ENCODE measurements at places on chromosomes 16 and 17.
A peak's percentile ranks its signal among the peaks of the same experiment; 100 is the strongest.

DNA sequence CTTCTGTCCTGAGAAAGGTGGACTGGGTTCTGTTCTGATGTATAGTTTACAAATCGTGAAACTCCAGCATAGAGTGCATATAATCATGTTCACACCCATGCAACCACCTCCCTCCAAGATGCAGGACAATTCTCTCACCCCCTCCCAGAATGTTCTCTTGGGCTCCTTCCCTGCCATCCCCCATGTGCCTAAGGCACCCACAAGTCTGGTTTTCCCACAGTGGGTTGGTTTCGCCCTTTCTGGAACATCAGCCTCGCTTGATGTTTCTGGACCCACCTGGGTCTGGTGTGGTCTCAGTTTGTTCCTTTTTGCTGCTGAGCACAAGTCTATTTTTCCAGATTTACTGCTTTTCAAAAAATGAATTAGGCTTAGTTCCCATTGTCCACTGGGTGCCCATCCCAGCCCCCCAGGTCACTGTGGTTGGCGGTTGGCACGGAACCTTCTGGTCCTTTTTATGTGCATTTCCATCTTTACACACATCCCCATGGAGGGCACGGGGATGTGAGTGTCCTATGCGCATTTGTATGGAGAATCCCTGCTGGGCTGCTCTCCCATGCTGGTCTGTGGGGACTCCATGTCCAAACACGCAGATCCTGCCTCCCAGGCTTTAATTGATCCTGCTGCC lies 19.0 kb downstream of the MAP2K3 start:
- no peak for DNase-seq

DNA sequence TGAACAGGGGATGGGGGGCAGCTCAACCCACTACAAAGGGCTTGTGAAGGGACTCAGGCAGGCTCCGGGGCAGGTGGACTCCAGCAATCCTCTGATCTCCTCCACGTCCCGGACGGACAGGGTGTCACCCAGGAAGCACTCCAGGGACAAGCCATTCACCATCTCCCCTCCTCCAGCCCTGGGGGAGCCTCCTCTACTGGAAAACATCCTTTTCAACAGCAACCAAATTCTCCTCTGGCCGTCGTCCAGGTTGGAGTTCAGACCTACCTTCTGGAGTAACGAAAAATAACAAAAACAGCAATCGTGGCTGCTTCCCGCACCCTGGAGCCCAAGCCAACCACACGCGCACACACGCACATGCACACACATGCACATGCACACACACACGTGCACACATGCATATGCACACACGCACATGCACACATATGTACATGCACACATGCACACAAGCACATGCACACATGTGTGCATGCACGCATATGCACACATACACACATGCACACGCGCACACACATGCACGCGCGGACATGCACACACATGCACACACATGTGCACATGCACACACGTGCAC lies 8.9 kb upstream of the RBFOX3 start:
- no peak for DNase-seq

GRCh38 chr16:85258629-85259028 lies 146.4 kb upstream of the CIBAR2 start:
- DNase-seq = no peak

GRCh38 chr16:70604407-70605282 lies 41.7 kb upstream of the IL34 start:
- no peak for DNase-seq

DNA sequence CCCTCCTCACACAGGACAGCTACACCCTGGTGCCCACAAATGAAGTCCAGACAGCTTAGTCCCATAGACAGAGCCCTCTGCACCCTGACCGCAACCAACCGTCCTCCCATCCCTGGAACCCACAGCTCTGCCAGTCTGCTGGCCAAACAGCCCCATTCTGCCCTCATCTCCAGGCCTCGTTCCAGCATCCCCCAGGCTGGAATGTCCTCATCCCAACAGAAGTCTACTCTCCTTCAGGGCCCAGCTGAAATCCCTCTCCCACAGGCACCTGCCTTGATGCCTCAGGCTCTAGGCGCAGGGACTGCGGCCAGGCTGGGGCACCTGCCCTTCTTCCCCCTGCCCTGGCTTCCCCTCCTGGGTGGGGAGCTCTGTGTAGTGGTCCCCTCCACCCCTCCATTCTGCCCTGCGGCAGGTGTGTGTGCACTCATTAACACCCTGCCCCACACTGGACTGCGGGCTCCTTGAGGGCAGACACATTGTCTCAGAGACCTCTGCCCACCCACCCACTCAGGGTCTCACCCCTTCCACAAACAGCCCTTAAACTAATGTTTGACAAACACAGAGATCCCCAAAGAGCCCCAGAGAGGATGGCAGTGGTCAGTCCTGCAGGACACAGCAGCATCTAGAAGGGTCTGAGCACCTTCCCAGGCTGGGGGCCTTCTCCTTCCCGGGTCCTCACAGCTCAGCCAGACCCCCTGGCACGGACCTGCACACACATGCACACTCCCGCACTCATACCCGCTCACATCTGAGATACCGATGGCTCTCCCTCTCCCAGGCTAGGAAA lies 820 bp downstream of the GRIN2C start:
- DNase-seq = no peak

DNA sequence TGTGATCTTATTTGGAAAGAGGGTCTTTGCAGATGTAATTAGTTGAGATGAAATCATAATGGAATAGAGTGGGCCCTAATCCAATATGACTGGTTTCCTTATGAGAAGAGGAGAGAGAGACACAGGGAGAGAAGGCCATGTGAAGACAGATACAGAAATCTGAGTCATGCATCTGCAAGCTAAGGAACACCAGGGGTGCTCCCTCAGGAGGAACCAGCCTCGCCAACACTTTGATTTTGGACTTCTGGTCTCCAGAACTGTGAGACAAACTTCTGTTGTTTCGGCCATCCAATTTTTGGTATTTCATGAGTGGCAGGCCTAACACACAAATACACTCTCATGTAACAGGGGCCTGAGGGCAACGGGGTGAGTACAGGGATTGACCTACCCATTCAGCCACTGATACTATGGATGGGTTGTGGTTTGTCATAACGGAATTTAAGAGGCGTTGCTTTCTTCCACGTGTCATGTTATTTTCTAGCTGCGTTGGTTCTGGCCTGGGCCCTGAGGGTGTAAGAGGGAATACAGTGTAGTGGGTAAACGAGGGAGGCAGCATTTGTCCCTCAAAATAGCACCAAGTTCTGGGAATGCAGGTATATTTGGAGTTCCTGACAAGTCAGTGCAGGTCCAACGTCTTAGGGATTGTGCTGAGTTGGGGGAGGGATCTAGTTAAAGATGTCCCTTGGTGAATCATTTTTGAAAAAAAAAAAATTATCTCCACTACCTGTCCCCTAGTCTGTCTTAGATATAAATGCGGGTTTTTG lies 17.7 kb downstream of the PLCG2 start:
- no peak for DNase-seq

- DNase-seq = no peak
Observed at GRCh38 chr16:4917117-4917516, 19.8 kb downstream of the PPL start.

DNA sequence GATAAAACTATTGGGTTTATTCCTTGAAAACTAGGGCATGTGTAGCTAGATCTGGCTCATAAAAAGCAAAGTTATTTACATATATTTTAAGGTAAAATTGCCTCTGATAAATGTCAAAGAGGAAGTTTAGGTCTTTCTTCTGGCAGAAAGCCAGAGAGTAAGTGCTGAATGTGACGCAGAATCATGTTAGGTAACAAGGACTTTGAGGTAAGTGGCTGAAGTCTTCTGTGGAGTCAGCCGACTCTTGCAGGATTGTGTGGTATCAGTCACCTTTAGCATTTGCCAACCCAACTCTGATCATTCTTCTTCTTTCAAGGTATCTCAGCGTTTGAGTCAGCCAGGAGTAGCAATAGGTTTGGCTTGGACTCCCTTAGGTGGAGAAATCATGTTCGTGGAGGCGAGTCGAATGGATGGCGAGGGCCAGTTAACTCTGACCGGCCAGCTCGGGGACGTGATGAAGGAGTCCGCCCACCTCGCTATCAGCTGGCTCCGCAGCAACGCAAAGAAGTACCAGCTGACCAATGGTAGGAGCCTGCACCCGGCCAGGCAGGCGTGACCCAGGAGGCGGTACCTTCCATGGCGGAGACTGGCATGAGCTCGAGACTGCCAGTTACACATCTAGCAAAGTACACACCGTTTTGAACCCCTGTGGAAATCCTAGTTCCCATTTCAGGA lies 37.9 kb downstream of the SIAH1 start:
- no peak for DNase-seq

GRCh38 chr16:75566758-75567255 lies 628 bp downstream of the GABARAPL2 start:
- no peak for DNase-seq

DNA sequence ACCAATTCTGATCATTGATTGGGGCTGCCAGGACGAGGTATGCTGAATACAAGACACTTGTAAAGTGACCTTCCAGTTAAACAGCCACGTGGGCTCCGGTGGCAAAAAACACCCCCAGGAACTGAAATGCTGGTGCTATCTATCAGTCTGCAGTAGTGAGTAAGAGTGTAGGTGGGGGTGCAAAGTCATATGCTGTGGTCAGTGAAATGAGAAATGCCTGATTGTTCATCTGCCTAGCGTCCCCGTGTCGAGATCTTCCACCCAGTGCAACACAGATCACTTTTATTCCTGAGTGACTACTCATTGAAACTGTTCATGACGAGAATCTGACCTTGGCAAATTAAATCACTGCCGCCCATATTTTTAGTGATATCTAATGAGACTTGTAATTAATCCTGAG lies 806.5 kb upstream of the GOT2 start:
- no peak for DNase-seq

DNA sequence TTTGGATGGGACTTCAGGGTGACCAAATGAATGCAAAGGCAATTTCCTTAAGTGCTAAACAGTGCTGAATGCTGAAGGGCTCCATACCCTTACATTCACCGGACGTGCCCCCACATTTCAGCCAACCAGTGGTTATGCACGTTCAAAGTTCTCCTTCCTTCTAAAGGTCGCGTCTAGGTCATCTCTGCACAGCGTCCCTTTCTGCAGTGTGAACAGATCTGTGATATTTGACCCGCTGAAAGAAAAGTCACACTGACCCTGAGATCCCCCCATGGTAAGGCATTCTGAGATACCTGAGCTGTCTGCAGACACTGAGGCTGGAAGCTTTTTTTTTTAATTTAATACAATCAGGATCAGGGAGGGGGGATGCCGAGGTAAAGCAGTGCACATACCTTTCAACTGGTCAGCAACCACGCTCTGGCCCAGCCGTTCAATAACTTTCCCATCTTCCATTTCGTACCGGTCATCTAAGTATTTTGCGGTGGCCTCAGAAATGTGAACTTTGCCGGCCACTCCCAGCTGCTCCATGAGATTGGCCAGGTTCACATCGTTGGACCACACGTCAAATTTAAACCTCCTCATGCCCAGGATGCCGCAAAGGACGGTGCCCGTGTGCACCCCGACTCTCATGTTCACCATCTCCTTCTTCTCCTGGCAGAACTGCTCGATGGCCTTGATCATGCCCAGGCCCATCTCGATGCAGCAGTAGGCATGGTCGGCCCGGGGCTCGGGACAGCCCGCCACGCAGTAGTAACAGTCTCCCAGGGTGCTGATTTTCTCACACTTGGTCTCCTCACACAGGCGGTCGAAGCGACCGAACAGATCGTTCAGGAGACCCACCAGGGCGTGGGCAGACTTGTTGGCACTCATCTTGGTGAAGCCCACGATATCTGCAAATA lies 2.6 kb downstream of the ADCY9 start:
- DNase-seq = no peak

- peak; percentile 67 for DNase-seq
Observed at GRCh38 chr17:47700471-47701449, 6.8 kb downstream of the TBKBP1 start.

DNA sequence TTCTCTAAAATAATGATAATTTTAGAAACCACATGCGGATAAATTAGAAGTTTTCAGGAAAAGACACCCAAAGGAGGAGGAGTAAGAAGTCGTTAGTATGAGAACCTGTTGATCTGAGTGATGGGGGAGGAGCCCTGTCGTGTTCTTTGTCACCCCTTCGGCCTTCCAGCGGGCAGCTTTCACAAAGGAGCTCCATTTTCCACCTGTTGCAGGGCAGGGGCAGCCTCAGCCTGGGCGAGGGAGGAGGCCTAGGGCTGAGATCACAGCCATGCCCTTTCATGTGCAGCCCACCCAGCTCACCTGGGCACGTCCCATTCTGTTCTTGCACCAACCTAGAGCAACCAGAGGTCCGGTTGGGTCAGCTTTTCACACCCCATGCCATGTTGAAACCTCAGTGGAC lies 5.3 kb downstream of the DUSP14 start:
- DNase-seq = no peak

DNA sequence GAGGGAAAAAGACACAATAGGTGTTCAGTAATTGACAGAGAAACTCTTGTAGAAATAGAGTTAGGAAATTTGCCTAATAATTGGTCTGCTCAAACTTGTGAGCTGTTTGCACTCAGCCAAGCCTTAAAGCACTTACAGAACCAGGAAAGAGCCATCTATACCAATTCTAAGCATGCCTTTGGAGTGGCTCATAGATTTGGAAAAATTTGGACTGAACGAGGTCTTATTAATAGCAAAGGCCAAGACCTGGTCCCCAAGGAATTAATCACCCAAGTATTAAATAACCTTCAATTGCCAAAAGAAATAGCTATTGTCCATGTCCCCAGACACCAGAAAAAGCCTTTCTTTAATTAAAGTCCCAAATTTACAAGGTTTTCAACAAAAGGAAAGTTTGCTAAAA lies 90.3 kb downstream of the EMP2 start:
- no peak for DNase-seq

DNA sequence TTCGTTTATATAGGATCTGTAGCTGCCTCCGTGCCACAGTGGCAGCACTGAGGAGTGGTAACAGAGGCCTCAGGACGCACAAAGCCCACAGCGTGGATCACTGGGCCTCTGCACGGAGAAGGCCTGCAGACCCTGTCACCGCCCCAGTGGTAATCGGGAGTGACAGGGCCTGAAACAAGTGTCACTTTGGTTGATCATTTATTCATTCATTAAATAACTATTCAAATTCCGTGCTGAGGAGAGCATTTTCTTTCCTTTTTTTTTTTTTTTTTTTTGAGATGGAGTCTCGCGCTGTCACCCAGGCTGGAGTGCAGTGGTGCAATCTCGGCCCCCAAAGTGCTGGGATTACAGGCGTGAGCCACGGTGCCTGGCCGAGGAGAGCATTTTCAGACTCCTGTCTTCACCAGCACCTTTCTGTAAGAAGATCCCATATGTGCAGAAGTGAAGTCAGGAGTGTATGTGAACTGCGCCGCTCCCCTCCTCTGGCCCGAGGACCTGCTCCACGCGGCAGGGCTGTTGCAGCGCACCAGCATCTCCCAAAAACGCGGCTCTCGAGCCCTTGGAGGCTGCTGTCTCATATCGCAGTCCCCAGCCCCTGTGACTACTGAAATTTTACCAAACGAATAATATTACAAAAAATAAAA lies 44.9 kb upstream of the TRAP1 start:
- no peak for DNase-seq

DNA sequence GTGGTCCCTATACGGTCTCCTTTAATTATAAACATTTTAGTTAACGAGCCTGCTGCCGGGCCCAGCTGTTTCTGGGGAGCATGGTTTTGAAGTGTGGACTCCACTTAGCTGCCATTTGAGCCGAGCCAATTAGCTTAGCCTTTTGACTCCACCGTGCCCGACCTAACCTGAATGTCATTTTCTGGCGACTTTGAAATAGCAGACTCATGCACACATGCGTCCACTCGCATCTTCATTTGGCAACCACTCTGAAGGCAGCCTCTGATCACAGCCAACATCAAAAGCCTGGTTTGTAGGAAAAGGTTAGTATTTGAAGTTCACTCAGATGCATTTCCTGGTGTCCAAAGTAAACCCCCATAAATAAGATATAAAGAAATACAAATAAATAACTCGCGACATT lies 16.8 kb downstream of the AXIN2 start:
- DNase-seq = no peak

GRCh38 chr17:81052199-81052997 lies 17.4 kb downstream of the BAIAP2 start:
- no peak for DNase-seq

All from immature natural killer cell (primary cell).